ENCODE measurements at places on chromosomes 5 and 9. TPM values are rescaled to one million over a fixed set of nuclear protein-coding genes. Genes with fewer than 3 reads are reported as not detected.

- no peaks in the 10 kb centered on the region for H3K4me1 ChIP-seq
- H3K27ac ChIP-seq: no peak overlapping the region
- no peak overlapping the region for H3K4me3 ChIP-seq
- no peaks in the 10 kb centered on the region for H3K27me3 ChIP-seq
Measured at GRCh38 chr5:148372166-148372725, 11.5 kb upstream of the FBXO38 start.

- no peaks in the 10 kb centered on the region for H3K36me3 ChIP-seq
- H3K27ac ChIP-seq: no peak overlapping the region
- no peak overlapping the region for H3K4me3 ChIP-seq
- peaks cover 4% of the 10 kb centered on the region for H3K27me3 ChIP-seq
Measured at GRCh38 chr5:32628049-32628844, 42.9 kb downstream of the SUB1 start.

GRCh38 chr5:1413211-1413610 lies 32.0 kb downstream of the SLC6A3 start:
- H3K4me3 ChIP-seq: no peak overlapping the region
- peaks cover 12% of the 10 kb centered on the region for H3K4me1 ChIP-seq
- no peak for DNase-seq
- H3K36me3 ChIP-seq: no peaks in the 10 kb centered on the region
- H3K27me3 ChIP-seq: no peaks in the 10 kb centered on the region

- H3K4me3 ChIP-seq: no peak overlapping the region
- no peak for DNase-seq
- no peaks in the 10 kb centered on the region for H3K27me3 ChIP-seq
- H3K27ac ChIP-seq: no peak overlapping the region
Measured at GRCh38 chr9:19173598-19174125, 46.4 kb upstream of the PLIN2 start.

GRCh38 chr9:108549184-108549583 lies 306.6 kb downstream of the ACTL7B start:
- no peaks in the 10 kb centered on the region for H3K4me1 ChIP-seq
- no peaks in the 10 kb centered on the region for H3K27me3 ChIP-seq
- H3K27ac ChIP-seq: no peak overlapping the region
- H3K36me3 ChIP-seq: no peaks in the 10 kb centered on the region

DNA sequence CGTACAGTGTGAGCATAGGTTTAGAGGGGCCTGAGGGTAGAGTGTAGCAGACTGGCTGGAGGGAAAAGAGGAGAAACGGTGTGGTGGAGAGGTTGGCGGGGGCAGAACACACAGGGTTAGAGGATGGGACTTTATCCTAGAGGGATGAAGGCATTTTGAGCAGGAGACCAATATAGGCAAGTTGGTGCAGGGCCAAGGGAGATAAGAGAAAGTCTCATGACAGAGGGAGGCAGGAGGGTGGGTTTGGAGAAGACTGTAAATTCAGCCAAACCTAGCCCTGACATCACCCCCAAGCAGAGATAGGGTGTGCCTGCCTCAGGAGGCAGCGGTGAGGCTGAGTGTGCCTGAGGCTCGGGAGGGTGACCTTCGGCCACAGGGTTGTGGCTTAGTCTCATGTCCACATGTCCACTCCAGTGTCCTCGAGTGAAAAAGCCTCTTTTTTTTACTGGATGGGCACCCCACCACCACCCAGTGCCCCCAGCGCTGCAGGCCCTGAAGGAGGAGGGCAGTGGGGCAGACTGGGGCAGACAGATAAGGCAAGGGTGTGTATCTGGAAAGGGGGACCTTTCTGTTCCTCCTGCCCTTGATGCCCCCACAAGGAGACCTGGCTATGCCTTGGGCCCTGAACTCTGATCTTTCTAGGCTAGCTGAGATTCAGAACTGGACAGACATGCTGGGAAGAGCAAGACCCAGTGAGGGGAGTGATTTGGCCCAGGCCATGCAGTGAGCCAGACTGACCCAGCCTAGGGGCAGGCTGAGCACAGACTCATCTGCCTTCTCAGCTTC lies 108.7 kb downstream of the RGS3 start:
- no peaks in the 10 kb centered on the region for H3K27me3 ChIP-seq
- no peak overlapping the region for H3K27ac ChIP-seq
- no peaks in the 10 kb centered on the region for H3K36me3 ChIP-seq
- peaks cover 11% of the 10 kb centered on the region for H3K4me1 ChIP-seq

- peak overlapping the region; percentile 61 for H3K27ac ChIP-seq
- H3K27me3 ChIP-seq: no peaks in the 10 kb centered on the region
Measured at GRCh38 chr9:4832786-4833579, 40.2 kb downstream of the RCL1 start.

DNA sequence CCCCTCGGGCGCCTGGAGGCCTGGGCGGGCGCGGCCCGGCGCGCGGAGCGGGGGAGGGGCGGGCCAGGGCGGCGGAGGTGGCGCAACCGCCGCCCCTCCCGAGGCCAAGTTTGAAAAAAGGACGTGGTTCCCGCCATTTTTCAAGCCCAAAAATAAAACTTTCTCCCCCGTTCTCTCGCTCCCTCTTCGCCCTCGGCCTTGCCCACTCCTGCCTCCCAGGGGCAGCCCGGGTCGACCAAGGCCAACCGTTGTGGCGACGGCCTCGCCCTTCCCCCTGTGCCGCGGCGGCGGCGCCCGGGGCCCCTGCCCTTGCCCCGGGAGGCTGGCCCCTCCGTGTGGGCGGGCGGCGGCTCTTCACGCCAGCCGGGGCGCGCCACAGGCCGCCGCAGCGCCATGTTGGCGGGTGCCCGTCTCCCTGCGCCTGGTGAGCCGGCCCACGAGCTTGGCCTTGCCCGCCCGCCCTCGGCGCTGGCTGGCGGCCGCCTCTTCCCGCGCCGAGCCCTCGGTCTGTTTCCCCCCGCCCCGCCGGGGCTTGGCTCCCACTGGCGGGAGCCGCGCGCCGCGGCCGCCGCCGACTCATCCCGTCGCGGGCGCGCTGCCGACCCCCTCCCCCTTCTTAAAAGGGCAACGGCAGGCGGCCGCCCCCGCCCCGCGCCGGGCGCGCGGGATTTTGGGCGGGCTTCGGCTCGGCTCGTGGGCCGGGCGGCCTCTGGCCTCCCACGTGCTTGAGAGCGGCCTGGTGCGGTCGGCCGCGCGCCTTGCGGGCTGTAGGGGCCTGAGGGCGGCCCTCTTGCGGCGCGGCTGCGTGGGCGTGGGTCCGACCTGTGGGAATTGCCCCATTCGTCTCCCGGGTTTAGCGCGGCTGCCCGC lies 1.3 kb downstream of the ANP32B start:
- H3K27me3 ChIP-seq: no peaks in the 10 kb centered on the region
- H3K4me1 ChIP-seq: peaks cover 60% of the 10 kb centered on the region
- peak overlapping the region; percentile 76 for H3K27ac ChIP-seq

The CYLC2 gene
- not detected for total RNA-seq

The NTNG2 gene
- total RNA-seq: 5.9 TPM
